ENCODE measurements at places on chromosomes 11 and 22. TPM values are rescaled to one million over a fixed set of nuclear protein-coding genes. Genes with fewer than 3 reads are reported as not detected.

CCDC15 gene
- 9.7 TPM for total RNA-seq

NAV2 gene
- 0.70 TPM for total RNA-seq

RFPL3 gene
- total RNA-seq = not detected

WT1 gene
- not detected for total RNA-seq

- peaks cover 5% of the 10 kb centered on the region for H3K36me3 ChIP-seq
- no peak overlapping the region for H3K4me3 ChIP-seq
- no peaks in the 10 kb centered on the region for H3K27me3 ChIP-seq
- H3K4me1 ChIP-seq = no peaks in the 10 kb centered on the region
- DNase-seq = no peak
These were observed 28.8 kb downstream of the VSTM5 start for GRCh38 chr11:93821617-93822016.
